AG09309 (cell line): ENCODE measurements at places on chromosomes 4 and X.

- no peak for DNase-seq
Observed at GRCh38 chrX:70022616-70023015, 27.1 kb downstream of the AWAT2 start.

- no peak for DNase-seq
Observed at GRCh38 chr4:141898346-141898745, 262.0 kb downstream of the IL15 start.

DNA sequence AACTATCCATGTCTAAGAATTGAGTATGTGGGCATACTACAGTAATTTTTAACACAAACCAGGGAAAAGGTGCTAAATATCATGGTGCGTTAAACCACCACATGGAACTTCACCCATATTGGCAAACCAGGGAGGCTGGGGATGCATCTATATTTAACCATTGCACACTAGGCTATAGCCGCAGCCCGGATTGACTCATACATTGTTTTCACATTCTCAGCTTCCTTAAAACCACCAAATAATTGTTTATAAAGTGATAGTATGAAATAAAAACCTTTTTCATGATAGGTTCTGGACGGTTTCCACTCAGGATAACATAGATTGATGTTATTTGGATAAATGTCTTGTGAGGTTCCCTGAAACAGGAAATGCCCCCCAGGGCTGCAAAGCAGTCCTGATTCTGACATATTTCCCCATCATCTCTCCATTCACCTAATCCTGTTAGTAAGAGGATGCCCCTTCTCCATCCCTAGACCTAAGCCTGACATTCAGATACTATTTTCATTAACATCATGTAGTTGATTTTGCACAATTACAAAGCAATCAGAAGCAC is 7.9 kb downstream of the COL25A1 start:
- no peak for DNase-seq

- DNase-seq = no peak
Observed at GRCh38 chr4:71259911-71260331, 78.9 kb upstream of the SLC4A4 start.

GRCh38 chr4:77126809-77127208 is 30.2 kb upstream of the CCNG2 start:
- no peak for DNase-seq

DNA sequence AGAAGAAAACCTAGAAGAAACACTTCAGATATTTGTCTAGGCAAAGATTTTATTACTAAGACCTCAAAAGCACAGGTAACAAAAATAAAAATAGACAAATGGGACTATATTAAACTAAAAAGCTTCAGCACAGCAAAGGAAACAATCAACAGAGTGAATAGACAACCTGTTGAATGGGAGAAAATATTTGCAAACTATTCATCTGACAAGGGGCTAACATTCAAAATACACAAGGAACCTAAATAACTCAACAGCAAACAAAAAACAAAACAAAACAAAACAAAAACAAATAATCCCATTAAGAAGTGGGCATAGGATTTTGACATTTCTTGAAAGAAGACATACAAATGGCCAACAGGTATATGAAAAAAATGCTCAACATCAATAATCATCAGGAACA is 192.7 kb upstream of the ZCCHC13 start:
- no peak for DNase-seq

- DNase-seq = no peak
Observed at GRCh38 chr4:76697129-76697803, 200.7 kb downstream of the SOWAHB start.

- DNase-seq = no peak
Observed at GRCh38 chr4:169131556-169132208, 121.6 kb upstream of the CBR4 start.

GRCh38 chrX:138710866-138711341 is 613 bp downstream of the FGF13 start:
- DNase-seq = no peak

GRCh38 chrX:19684311-19684710 is 169.0 kb upstream of the MAP3K15 start:
- DNase-seq = no peak

DNA sequence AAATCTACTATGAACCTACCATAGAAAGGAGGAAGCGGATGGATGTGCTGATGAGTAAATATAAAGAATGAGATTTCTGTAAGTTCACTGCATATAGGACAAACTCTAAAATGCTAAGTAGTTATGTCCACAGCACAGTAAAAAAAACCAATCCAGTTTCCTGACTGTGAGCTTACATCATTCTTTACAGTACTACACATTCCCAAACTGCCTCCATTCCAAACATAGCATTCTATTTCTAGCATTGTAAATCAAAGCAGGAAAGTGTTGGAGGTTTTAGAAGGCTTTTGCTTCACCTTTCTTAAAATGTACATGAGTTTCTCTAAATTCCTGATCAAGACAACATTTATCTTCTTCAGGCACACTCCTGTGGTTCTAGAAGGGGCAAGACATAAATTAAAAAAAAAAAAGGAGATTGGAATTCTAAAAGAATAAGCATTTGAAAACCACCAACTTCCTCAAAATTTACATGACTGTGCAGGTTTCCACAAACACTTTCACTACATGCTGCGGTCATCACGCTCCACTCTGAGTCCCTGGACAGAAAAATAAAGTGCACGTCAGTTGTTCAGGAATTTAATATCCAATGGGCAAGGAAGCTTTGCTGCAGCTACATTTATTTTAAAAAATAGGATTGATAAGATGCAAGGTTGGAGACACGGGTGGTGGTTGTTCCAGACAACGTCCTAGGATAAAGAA is 297.6 kb upstream of the STS start:
- DNase-seq = no peak

- no peak for DNase-seq
Observed at GRCh38 chr4:184281231-184282139, 63.8 kb upstream of the ENPP6 start.

DNA sequence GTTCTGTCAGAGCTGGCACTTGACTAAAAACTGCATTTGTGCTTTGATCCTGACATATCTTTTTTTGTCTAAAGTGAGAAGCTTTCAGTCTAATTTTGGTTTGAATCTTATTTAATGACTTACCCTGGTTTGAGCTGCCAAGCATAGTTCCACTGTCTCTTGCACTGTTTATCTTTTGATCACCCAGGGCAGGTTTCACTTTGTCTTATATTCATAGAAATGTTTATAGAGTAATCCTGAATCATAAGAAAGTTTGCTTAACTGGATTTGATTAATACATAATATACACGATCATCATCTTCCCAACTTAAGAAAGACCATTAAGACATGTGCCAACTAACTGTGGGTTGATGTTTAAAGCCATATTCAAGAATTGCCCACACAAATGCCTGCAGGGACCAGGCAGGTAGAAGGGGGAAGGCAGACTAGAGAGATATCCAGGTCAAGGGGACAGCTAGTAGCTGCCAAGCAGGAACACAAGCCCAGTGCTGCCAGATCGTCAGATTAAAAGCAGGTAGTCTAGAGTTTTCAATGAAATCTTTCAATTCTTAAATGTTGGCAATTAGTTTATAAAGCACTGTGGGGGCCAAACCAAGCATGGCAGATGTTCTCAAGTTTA is 1.9 kb downstream of the GK start:
- no peak for DNase-seq

DNA sequence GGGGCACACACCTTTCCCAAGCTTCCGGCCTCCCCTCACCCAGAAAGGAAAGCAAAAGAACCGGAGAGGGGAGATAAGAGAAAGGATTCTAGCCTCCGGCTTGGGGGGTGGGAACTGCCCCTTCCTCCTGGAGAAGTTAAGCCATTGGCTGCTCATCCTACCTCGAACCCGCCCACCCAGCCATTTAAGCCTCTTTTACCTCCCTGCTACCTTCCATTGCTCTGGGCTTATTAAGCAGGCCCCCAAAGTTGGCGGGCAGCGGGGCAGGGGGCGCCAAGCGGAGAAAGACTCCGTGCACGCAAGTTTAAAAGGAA is 2.3 kb downstream of the MAML3 start:
- DNase-seq = no peak

DNA sequence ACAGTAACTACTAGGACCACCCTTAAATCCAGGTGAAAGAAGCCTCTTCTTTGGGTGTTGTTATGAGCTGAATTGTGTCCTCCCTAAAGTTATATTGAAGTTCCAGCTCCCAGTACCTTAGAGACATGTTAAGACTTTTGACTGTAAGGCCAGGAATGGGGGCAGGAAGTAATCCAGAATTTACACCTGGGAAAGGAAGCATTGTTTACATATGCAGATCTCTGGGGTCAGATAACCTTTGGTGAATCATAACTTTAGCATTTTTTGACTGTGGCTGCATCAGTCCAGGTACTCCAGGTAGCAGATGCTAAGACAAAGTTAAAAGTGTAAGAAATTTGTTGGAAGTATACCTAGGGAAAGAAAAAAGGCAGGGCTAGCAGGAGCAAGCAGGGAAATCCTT is 104.9 kb upstream of the CENPE start:
- no peak for DNase-seq

GRCh38 chr4:19693936-19694570 is 557.7 kb upstream of the SLIT2 start:
- no peak for DNase-seq

GRCh38 chr4:41043465-41043864 is 170.9 kb downstream of the APBB2 start:
- DNase-seq = no peak

- no peak for DNase-seq
Observed at GRCh38 chr4:23015821-23016220, 323.1 kb downstream of the GBA3 start.

- no peak for DNase-seq
Observed at GRCh38 chr4:148376151-148376550, 66.1 kb downstream of the NR3C2 start.

DNA sequence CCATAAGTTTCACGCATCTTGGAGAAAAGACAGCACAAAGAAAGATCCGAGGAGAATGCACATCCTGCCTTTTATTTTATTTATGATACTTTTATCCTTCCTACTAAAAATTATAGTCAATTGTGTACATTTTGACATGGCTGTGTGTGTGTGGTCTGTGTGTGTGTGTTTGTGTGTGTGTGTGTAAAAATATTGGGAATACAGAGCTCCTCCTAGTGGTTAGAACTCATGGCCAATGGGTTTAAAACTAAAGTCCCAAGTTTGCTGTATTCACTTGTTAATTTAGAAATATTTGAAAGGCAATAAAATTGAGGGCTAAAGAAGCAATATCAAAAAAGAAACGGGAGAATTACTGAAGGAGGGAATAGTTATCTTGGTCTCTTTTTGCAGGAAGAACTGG is 47.5 kb downstream of the NKX6-1 start:
- no peak for DNase-seq

DNA sequence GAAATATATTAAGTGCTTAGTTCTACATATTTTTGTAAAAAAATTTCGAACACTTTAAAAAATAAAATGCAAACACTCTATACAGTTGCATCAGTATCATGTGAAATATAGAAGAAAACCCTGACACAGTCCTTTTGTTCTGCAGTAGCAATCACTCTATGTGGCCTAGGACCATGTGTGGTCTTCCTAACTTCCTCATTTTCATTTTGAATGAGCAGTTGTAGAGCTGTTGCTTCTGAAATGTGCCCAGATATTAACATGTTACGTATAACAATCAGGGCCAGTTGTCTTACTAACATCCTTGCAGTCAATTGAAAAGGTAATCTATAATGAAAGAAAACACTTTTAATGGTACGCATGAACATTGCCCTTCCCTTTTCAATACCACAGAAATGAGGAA is 107.9 kb downstream of the ZNF827 start:
- DNase-seq = no peak

GRCh38 chr4:93414041-93414550 is 414.5 kb upstream of the ATOH1 start:
- DNase-seq = no peak

GRCh38 chr4:182231496-182231895 is 11.7 kb upstream of the TENM3 start:
- DNase-seq = no peak

- DNase-seq = no peak
Observed at GRCh38 chr4:151801547-151802516, 41.0 kb upstream of the GATB start.

DNA sequence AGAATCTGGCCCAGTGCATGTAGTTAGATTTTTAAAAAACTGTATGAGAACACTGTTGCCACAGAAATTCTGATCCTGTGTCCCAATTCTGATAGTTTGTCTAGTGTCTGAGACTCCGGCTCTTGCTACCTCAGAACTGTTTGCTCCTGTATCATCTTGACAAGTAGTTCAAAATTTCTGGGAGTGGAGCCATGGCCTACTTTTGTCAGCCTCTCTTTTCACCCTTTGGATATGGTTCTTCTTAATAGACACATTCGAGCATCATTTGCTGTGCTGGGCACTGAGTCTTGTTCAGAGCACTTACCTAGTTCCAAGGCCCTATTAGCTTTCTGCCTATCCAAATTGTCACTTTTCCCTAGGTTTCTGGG is 46.9 kb downstream of the ATP10D start:
- no peak for DNase-seq

- no peak for DNase-seq
Observed at GRCh38 chr4:92387459-92388069, 83.8 kb downstream of the GRID2 start.

GRCh38 chrX:10984213-10984612 is 126.9 kb upstream of the HCCS start:
- no peak for DNase-seq

- no peak for DNase-seq
Observed at GRCh38 chr4:14165222-14165920, 537.8 kb upstream of the BOD1L1 start.

- no peak for DNase-seq
Observed at GRCh38 chr4:113733685-113734084, 27.9 kb downstream of the CAMK2D start.

GRCh38 chr4:15413010-15413622 is 14.7 kb upstream of the C1QTNF7 start:
- DNase-seq = no peak

DNA sequence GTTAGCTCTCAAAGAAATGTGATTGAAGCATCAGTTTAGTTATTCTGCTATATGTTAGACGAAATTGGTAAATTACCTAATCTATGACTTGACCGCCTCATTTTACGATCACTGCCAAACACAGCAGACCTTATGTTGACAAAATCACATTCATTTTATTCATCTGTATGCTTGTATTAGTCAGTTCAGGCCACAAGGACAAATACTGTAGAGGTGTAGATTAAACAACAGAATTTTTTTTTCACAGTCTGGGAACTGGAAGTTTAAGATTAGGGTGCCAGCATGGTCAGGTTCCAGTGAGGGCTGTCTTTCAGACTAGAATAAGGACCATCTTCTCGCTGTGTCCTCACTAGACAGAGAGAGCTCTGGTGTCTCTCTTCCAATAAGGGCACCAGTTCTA is 177.1 kb downstream of the NWD2 start:
- DNase-seq = no peak

DNA sequence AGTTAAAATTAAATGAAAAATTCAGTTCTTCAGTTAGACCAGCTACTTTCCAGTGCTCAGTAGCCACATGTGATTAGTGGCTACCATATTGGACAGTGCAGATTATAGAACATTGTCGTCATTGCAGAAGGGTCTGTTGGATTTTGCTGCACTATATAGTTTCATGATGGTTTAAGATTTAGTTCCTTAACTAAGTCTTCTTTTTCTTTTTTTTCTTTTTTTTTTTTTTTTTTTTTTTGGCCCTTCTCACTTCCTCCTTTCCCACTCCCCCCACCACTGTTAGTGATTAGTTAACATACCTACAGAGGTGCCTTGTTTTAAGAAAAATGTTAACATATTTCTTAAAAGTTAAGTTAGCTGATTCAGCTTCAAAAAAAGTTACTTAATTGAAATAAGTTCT is 9.0 kb downstream of the RAB9A start:
- no peak for DNase-seq

GRCh38 chr4:167903291-167903721 is 189.0 kb upstream of the ANXA10 start:
- DNase-seq = no peak

- DNase-seq = no peak
Observed at GRCh38 chr4:68272380-68272779, 26.9 kb upstream of the TMPRSS11B start.
